ENCODE measurements at places on chromosomes 11 and 22.

GRCh38 chr22:45997777-45998637 is 21.0 kb upstream of the WNT7B start:
- no peak for DNase-seq

GRCh38 chr11:86386746-86387145 is 12.1 kb downstream of the CCDC81 start:
- no peak for DNase-seq

DNA sequence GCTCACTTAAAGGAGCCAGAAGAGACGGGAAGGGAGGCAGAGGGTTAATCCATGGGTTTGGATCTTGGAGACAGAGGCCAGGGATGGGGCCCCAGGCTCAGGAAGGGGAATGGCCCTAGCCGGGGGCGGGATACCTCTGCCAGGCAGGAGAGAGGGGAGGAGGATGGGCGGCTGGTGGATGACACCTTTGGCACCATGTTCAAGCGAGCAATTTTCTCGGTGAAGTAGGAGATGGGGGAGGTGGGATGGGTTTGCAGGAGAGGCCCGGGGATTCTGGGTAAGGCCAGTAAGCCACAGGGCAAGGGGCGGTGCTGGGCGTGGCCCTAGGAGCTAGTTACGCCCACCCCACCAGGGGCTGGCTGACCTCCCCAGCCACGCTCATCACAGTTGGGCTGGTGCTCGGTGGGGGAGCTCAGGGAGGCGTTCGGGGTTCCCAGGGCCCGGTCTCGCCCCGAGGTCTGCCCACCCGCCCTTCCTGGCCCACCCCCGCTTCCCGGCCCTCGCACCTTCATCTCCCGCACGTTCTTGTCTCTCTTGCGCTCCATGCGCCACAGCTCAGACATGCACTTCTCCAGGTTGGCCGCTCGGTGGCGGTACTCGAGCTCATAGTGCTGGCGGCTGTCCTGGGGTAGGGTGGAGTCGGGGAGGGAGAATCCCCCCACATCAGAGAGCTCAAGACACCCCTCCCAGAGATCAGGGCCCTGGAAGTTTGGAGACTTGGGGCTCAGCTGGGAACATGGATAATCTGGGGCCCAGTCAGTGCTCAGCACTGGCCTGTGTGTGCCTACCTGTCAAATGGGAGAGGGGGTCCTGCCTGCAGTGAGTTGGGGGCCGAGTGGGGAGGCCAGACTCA is 12.7 kb downstream of the BAIAP2L2 start:
- peak; percentile 55 for DNase-seq

DNA sequence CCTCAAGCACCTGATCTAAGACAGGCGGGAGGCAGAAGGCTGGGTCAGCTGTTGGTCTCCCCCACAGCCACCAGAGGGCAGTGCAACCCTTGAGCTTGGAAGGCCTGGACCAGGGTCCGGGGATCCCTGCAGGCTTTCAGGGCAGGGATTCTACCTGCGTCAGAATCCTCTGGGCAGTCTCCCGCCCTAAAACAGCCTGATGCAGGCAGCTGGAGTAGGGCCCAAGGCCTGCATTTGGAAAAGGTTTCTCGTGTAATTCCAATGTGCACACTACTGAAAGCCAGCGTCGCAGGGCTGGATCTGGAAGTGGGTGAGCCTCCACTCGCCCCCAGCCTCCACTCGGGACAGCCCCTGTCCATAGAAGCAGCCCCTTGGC is 31.8 kb downstream of the BID start:
- peak; percentile 89 for DNase-seq

DNA sequence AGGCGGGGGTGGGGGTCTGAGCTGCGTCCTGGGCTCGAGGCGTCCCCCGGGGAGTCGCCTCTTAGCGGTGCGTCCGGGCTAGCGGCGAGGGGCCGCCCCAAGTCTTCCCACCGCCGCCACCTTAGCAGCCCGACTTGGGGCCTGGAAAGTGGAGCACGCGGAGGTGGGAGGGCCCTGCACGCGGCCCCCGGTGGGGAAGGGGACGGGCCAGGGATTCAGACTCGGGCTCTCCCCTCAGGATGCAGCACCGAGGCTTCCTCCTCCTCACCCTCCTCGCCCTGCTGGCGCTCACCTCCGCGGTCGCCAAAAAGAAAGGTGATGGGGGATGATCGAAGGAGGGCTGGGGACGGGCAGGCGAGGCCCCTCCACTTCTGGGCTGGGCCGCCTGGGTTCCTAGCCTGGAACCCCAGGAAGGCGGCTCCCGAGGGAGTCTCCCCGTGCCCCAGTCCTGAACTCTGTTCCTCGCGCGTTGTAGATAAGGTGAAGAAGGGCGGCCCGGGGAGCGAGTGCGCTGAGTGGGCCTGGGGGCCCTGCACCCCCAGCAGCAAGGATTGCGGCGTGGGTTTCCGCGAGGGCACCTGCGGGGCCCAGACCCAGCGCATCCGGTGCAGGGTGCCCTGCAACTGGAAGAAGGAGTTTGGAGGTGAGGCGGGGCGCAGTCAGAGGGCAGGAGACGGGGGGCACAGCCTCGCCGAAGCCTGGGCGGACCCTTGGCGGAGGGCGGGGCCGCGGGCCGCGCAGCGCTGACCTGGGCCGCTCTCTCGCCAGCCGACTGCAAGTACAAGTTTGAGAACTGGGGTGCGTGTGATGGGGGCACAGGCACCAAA is 563 bp downstream of the MDK start:
- DNase-seq: peak; percentile 37

GRCh38 chr11:74677131-74677530 is 54.1 kb downstream of the CHRDL2 start:
- no peak for DNase-seq

- DNase-seq: no peak
Observed at GRCh38 chr11:87224486-87224885, 186.8 kb downstream of the TMEM135 start.

DNA sequence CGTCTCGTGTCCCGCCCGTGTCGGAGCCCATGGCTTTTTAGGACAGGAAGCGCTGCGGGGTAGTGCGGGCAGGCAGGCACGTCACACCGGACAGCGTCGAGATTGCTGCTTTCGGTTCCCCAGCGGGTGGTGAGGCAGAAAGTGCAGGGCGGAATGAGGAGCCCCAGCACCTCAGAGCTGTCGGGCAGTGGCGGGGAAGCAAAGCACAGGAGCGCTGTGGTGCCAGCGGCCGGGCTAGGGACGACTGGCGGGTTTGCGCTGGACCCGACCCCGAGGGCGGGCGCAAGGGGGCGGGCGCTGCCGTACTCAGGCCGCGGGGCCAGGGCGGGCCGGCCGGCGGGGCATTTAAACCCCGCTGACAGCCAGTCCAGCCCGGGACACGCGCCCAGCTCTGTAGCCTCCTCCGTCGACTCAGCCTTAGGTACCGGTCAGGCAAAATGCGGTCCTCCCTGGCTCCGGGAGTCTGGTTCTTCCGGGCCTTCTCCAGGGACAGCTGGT is at the start of gene SLC37A2:
Gene SLC37A2, plus strand, starts transcription at position 375 of the 498 bp plus-strand sequence. Its CDS starts 63 bp downstream, at position 438.
- DNase-seq: peak; percentile 95

GRCh38 chr11:105719073-105719822 is 109.4 kb downstream of the GRIA4 start:
- no peak for DNase-seq

DNA sequence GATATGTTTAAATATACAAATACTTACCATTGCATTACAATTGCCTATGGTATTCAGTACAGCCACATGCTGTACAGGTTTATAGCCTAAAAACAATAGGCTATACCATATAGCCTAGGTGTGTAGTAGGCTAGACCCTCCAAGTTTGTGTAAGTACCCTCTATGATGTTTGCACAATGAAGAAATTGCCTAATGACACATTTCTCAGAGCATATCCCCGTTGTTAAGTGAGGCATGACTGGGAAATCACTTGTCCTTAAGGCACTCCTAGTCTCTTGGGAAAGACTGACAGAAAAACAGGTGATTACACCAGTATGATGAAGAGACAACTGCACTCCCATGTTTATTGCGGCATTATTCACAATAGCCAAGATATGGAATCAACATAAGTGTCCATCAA is 187.2 kb downstream of the SPON1 start:
- no peak for DNase-seq

Data from AG20443 (cell line).